Lung (tissue), 17 donors: ENCODE measurements at places on chromosomes 4 and X. TPM values are rescaled to one million over a fixed set of nuclear protein-coding genes. Genes with fewer than 3 reads are reported as not detected.

GRCh38 chr4:145277011-145277410 is 96.6 kb upstream of the OTUD4 start:
- no peak overlapping the region for H3K4me3 ChIP-seq
- H3K27me3 ChIP-seq, result no peaks in the 10 kb centered on the region
- H3K27ac ChIP-seq, result no peak overlapping the region
- H3K36me3 ChIP-seq, result no peaks in the 10 kb centered on the region
- DNase-seq, result no peak

DNA sequence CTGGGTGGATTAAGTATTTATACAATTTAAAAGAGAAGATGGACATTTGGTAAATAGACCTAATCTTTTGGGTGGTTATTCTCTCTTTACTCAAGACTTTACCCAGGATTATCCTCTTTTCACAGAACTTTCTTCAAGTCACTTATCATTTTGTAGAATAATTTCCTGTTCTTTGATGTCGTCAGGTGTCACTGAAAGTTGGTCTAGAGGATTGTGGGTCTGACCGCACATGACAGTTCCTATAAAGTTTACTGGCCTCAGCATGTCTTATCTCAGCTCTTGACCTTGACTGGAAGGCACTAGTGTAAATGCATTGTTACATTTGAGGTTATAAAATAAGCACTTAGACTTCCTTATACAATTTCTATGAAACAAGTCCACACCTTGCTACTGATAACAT is 139.9 kb upstream of the SLC4A4 start:
- no peak overlapping the region for H3K27ac ChIP-seq
- no peaks in the 10 kb centered on the region for H3K36me3 ChIP-seq
- DNase-seq, result no peak
- no peaks in the 10 kb centered on the region for H3K27me3 ChIP-seq

Gene NIPAL1
- total RNA-seq, result 4.9 TPM

Gene CT47B1
- total RNA-seq, result not detected
